SK-N-SH (cell line): ENCODE measurements at places on chromosomes 1 and 21.

- DNase-seq = peak; percentile 27
These were observed 6.2 kb upstream of the POFUT2 start for GRCh38 chr21:45293726-45294401.

DNA sequence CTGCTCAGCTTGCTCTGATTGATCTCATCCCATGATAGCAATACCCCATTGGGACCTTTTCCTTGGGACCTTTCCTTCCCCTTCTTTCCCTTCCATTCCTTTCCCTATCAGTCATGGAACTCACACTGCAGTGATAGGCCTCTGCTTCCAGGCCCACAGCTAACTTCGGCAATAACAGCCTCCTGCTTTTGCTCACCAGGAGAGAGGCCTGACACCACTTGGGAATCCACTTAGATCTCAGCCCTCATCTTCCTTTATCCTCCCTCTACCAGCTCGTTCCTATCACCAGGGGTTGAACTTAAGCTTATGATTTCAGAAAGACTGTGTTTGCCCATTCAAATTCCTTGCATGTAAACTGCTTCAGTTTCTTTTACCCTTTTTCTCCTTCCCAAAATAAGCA, 11.0 kb upstream of the TIPRL start:
- no peak for DNase-seq

GRCh38 chr1:206505702-206506355, 1.5 kb upstream of the RASSF5 start:
- DNase-seq = peak; percentile 51

- no peak for DNase-seq
These were observed 162.6 kb upstream of the IRF2BP2 start for GRCh38 chr1:234772345-234773147.

GRCh38 chr1:82366689-82367088, 566.0 kb downstream of the ADGRL2 start:
- DNase-seq = no peak

DNA sequence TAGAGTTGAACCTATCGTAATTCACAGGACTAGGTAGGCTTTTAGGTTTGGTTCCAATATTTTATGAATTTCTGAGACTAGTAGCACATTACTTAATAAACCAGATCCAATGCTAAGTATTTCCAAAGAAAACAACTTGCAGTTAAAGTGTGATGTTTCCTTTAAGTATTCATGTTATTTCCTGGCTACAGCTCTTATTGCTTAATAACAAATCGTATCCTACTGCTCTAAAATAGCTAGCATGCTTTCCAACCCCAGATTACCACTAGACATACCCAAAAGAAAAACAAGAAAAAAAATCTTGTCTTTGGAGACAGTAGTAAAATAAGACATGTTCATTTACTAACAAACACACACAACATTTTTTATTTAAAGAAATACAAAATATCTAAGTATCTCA, 898 bp downstream of the KRTAP27-1 start:
- DNase-seq = no peak

DNA sequence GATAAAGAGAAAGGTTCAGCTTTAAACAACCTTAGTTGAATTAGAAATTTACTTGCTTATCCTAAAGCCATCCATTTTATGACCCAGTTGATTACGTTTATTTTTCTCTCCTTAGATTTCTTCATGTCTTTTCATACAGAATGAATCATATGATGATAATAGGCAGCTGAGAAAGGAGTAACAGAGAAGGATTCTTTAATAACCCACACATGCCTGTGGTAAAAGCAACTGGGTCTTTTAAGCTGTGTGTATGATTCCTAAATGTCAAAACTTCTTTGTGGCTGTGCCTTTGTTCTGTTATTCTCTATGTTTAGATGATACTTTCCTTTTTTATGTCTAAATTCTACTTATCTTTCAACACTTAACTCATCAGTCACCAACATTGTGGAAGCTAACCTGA, 626.5 kb downstream of the NCAM2 start:
- DNase-seq = no peak

GRCh38 chr1:195908121-195908520, 700.1 kb downstream of the KCNT2 start:
- no peak for DNase-seq

GRCh38 chr1:28141685-28142084, 34.8 kb downstream of the PTAFR start:
- DNase-seq = no peak

- DNase-seq = no peak
These were observed 3.3 kb downstream of the GLIS1 start for GRCh38 chr1:53735681-53736080.

DNA sequence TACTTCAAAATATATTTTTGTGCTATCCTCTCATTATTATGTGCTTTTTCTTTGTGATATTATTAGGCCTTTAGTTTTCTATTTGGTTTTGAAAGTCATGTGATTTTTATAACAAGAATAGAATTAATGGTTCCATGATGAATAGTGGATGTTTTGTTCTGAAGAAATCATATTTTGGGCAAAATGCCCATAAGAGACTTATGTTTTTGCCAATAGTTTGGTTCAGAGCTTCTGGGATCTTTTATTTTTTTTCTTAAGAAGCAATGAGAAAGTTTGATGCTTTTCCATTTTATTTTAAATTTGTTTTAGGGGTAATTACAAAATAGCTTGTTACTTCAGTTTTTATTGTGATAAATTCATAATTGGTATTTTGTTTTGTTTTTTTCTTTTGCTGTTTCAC, 49.8 kb downstream of the LYPLAL1 start:
- DNase-seq = no peak

DNA sequence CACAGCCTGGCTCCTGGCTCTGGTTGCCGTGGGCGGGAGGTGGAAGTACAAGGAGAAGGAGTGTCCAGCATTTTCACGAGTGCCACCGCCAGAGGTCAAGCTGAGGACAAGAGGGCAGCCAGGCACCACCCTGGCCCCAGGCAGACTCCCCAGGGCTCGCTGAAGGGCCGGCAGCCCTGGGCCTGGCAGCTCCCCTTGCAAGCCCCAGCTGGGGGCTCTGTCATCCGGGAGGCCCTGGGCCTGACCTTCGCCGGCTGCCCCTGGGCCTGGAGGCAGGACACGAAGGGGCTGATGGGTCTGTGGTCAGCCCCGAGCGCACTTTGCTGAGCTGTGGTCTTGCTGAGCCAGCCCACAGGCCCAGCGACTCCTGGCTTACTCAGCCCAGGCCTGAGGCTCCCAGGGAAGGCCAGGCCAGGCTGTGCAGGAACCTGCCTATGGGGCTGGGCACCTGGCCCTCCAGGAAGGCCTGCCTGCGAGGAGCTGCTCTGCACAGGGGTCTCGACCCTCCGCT, 74.8 kb downstream of the MORN1 start:
- DNase-seq = no peak

DNA sequence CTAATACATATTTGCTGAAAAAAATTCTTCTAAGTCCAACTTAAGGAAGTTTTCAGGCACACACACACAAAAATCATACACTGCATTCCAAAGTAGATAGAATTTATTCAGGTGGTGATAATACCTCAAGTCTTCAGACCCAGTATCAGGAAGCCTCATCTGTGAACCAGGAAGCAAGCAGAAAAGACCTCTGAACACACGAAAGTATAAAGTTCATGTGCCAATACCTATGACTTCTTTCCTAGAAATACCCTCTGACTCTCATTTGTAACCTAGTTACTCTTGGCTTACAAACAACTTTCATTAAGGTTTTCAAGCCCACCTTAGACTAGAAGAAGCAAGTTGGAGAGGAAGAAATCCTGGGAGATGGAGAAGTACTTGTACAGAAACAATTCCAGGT, 35.7 kb upstream of the IFNLR1 start:
- DNase-seq = no peak

- no peak for DNase-seq
These were observed 167.5 kb downstream of the TPR start for GRCh38 chr1:186207391-186208085.

- no peak for DNase-seq
These were observed 32.4 kb downstream of the KIF21B start for GRCh38 chr1:200991097-200991614.

- peak; percentile 70 for DNase-seq
These were observed 57.3 kb downstream of the PSMG1 start for GRCh38 chr21:39125752-39126485.

DNA sequence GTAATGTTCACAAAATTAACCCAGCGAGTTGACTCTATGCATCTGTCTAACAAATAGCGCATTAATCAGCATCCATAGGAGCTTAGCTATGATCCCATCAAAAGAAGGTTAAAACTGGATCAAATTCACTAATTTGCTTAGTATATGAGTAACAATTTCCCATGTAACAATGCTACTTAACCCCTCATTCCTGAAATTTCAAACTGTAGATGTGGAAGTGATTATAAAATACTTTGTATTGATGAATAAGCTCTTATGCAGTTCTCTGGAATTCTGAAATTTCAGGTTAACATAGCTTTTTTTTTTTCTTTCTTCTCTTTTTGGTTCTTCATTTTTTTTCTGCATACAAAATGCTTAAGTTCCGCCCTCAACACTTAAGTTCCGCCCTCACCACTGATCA, 1272.7 kb downstream of the KCNT2 start:
- no peak for DNase-seq

- no peak for DNase-seq
These were observed 243.6 kb downstream of the TNR start for GRCh38 chr1:175499595-175500382.

GRCh38 chr1:19038732-19039131, 82.3 kb upstream of the IFFO2 start:
- no peak for DNase-seq

DNA sequence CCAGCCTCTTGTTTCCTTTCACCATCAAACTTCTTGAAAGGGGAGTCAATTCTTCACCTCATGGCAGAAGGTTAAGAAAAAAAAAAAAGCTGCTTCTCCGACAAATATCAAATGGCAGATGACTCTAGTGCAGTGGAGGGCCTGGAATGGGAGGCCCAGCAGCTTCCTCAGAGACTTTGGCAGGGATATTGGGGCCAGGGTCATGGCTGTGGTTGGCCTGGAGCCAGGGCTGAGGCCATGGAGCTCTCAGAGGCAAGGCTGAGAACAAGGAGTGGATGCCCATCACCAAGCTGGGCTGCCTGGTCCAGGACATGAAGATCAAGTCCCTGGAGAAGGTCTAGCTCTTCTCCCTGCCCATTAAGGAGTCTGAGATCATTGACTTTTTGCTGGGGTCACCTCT, 18.7 kb downstream of the MTF1 start:
- DNase-seq = no peak

GRCh38 chr1:59081795-59082194, 215.1 kb upstream of the FGGY start:
- DNase-seq = no peak

- no peak for DNase-seq
These were observed 669.0 kb downstream of the RWDD3 start for GRCh38 chr1:95903060-95903459.

DNA sequence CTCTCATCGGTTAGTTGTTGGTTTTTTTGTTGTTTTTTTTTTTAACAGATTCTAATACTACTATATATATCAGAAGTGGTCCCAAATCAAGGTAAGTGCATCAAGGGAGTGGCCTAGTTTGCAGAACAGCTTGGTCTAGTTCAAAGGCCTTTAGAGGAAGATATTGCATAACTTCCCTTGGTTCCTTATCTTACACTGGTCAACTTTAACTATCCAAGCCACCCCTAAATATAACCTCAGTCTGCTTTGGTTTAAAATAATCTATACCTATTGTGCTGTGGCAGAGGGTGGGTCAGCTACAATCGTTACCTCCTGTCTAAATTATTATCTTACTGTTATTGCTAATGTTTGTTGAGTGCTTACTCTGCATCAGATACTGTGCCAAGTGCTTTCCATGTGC, 6.9 kb downstream of the S100A12 start:
- DNase-seq = no peak

- DNase-seq = peak; percentile 88
These were observed at the start of gene IFNGR2 for GRCh38 chr21:33403128-33403785. Gene IFNGR2 (plus strand): TSS chr21:33403413. CDS start chr21:33403544, 131 bp downstream.

DNA sequence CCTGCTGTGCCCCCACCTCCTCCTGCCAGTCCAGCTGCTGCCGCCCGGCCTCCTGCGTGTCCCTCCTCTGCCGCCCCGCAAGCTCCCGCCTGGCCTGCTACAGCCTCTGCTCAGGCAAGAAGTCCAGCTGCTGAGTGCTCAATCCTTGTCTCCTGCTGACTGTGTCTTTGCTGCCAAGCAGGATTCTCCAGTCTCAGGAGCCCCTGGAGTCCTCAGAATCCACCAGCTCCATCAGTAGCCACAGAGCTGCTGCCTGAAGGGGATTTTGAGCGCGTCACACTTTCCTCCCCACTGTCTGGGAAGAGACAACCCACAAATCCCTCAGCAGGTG, 973 bp downstream of the KRTAP10-11 start:
- no peak for DNase-seq

GRCh38 chr1:232477728-232478127, 152.2 kb downstream of the SIPA1L2 start:
- DNase-seq = no peak

GRCh38 chr1:180505732-180506335, 3.5 kb upstream of the ACBD6 start:
- no peak for DNase-seq

- no peak for DNase-seq
These were observed 27.6 kb downstream of the SPATA21 start for GRCh38 chr1:16409536-16410152.

- DNase-seq = peak; percentile 80
These were observed 37.4 kb upstream of the WASF2 start for GRCh38 chr1:27527223-27527889.

GRCh38 chr1:62012836-62013235, 181.8 kb upstream of the L1TD1 start:
- DNase-seq = no peak

DNA sequence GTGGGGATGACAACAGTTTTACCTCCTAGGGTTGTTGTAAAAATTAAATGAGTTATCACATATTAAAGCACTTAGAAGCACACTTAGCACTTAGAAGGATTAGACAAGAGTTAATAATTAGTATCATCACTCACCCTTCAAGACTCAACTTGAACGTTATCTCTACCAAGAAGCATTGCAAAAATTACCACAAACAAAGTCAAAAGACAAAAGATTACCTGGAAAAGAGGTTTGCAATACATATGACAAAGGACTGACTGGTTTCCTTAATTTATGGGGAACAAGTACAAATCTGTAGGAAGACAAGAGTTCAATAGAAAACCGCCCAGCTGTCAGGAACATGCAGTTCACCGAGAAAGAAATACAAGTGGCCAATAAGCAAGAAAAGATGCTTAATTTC, 93.3 kb upstream of the ATP1A1 start:
- DNase-seq = no peak

DNA sequence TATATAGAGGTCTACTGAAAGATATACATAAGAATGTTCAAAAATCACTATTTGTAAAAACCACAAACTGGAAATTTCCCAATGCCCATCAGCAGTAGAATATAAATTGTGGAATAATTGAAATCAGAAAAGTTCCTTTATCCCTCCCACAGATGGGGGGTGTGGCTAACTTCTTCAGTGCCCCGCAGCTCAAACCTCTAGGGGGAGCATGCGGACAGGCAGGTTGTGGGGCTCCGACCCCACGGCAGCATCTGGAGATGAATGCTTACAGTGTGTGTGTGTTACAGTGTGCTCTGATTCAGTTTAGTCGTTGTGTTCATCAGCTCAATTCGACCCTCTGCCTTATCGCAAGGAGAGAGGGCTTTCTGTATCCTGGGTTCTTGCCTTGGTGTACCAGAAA, 262.1 kb upstream of the LRRC7 start:
- no peak for DNase-seq

GRCh38 chr1:54462597-54463258, 56.5 kb upstream of the SSBP3 start:
- DNase-seq = no peak
